LoVo (cell line): ENCODE measurements at places on chromosomes 4 and X.

GRCh38 chr4:140742838-140743193 is 13.4 kb downstream of the TBC1D9 start:
- no peak for DNase-seq

- DNase-seq = no peak
These were observed 18.8 kb upstream of the SMIM14 start for GRCh38 chr4:39657465-39657864.

GRCh38 chrX:105870445-105870844 is 48.1 kb downstream of the NRK start:
- DNase-seq = no peak

GRCh38 chr4:101114936-101115372 is 232.4 kb downstream of the PPP3CA start:
- DNase-seq = peak; percentile 79

DNA sequence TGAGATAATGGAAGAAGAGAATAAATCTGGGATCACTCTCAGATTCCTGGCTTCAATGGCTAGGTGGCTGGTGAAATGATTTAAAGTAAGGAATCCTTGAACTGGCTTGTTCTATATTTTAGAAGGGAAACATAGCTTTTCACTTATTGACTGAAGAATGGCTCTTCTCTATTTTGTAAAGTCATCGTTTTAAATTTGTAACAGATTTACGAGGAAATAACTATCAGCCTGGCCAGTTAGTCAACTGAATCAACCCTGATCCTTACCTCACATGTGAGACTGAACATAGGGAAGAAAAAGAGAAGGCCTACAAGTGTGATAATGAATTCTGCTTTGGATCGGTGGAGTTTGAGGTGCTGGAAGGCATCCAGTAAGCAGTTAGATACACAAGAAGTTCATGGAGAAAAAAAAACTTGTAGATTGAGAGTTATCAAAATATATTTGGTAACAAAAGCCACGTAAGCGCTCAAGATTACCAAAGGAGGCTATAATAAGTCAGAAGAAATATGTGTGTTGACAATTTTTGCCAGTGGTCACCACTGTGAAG is 12.0 kb downstream of the AREG start:
- DNase-seq = no peak

DNA sequence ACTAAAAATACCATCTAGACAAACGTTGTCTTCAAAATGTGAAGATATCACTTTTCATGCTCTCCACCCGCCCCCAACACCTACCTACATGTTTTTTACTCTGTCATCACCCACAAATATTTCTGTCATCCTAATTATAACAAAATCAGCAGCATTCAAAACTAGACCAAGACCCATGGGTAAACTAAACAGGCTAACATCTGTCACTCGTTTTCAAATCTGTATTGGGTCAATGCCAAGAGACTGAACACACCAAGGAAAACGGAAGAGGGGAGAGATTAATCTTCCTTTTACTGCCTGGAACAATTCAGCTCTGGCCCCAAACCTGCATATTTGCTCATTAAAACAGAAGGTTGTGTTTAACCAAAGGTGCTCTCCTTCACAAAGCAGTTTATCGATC is 17.5 kb downstream of the FAM184B start:
- no peak for DNase-seq

DNA sequence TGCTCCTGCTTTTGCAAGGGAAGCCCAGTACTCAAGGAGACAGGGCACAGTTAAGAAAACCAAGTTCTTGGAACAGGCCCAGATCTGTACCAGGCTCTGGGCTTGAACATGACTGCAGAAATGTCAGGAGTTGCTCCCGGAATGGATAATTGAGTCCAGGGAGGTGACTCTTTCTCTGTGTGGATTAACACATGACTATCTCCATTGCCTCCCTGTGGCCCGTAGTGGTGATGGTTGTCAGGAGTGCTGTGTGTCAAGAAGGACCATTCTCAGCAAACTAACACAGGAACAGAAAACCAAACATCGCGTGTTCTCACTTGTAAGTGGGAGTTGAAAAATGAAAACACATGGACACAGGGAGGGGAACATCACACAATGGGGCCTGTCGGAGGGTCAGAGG is 39.9 kb downstream of the CCKAR start:
- no peak for DNase-seq

DNA sequence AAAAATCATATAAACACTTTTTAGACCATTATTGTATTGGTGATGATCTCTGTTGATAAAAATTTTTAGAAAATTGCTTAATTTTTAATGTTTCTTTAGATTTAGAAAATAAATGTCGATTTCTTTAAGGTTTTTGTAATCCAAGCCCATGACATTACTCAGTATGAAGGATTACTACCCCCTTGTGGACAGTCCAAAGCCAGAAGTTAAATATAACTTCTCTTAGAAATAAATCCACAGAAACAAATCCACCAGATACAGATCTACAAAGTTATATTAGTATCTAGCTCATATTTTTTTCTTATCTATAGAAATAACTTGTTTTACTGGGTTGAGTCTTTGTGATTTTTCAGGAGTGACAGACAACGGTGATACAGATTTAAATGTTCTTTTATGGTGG is 18.9 kb downstream of the TIFA start:
- no peak for DNase-seq

- peak; percentile 41 for DNase-seq
These were observed 89.7 kb downstream of the LRP2BP start for GRCh38 chr4:185305979-185306442.

- no peak for DNase-seq
These were observed 236.9 kb downstream of the AR start for GRCh38 chrX:67780694-67781109.

DNA sequence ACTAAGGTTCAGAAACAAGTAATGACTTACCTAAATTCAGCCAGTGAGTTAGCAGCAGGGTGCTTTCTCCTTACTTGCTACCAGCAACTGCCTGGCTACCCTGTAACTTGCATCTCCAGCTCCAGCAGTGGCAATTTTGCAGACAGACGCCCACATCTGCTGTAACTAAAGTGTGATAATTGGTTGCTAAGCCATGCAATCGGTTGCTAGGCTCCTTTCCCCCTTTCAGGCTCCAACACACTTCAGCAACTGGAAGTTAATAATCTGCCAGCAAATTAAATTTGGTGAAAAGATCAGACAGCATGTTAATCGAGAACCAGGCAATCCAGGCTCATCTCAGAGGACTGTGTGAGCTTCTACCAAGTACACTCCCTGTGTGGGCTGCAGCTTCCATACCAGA is 24.2 kb upstream of the ARHGEF9 start:
- no peak for DNase-seq

GRCh38 chr4:81665649-81666048 is 193.9 kb upstream of the RASGEF1B start:
- no peak for DNase-seq

DNA sequence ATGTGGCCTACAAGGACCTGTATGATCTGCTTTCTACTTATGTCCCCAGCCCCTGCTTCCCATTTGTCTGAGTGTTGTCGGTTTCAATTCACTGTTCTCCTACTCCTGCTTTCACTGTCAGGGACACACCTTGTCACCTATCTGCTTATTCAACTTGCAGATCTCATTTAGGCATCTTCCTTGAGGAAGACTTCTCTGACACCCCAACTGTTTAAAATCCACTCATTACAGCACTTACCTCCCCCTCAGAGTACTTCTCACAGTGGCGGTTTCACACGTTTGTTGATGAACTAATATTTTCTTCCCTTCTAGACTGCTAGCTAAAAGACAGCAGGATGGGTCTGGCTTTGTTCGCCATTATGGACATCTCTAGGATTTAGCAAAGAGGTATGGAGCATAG is 279.9 kb upstream of the TET2 start:
- no peak for DNase-seq

DNA sequence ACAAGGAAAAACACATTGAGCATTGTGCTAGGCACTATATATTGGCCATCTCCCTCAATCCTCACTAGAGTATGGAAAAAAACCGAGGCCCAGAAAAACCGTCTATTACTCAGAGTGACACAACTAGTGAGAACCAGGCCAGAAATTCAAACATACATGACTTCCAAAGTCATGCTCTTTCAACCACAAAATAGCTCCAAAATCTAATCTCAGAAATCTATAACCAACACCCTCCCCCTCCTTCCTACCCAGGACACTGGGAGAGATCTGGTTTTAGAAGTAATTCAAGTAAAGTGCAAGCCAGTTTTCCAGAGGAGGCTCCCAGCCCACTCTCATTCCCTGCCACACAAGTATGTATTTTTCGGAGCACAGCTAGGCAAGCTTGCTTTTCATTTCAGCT is 7.6 kb downstream of the HS3ST1 start:
- DNase-seq = no peak

DNA sequence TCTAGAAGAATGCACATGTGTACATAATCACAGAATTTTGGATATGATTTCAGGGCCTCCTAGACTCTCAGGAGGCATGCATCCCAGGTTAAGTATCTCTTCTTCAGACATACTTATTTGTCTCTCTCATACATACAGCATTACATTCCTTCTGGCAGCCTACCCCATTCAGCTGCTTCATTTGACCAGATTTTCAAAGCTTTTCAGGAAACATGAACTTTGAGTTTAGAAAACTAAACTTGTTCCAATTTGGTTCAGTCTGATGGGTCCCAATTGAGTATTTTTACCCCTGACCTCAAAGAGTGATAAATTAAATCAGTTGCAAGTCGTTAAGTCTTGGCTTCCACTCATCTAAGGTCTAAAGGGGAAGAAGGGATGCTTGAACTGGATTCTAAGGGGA is 330.9 kb downstream of the ARHGAP24 start:
- no peak for DNase-seq

GRCh38 chr4:107018344-107018735 is 17.8 kb downstream of the DKK2 start:
- no peak for DNase-seq

GRCh38 chrX:943035-943434 is 269.4 kb downstream of the CRLF2 start:
- DNase-seq = no peak

GRCh38 chr4:173821876-173822275 is 291.8 kb upstream of the HAND2 start:
- no peak for DNase-seq

- DNase-seq = no peak
These were observed 13.6 kb upstream of the MED14 start for GRCh38 chrX:40748977-40749376.

DNA sequence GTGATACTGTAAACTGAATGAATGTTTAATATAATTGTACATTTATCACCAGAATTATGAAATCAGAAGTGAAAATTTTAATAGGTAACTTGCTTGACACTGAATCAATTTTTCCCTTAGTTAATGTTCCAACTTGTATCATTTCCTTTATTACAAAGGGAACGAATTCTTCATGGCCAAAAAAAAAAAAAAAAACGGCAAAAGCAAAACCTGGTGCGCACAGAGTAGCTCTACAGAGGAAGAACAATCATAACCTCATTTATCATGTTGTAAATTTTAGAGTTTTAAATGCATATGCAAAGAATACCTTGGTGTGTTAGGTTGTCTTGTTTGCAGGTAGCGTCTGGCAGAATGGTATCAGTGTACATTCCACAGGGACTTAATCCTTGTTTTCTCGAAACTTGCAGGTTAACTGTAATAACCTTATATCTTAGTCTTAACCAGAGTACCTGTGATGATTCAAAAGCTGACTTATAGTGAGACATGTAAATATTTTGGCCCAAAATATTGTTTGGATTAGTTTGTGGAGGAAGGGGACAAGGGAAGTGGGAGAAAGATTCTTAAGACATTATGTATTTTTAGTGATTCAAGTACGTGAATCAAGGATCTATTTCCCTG is 70.0 kb downstream of the NPNT start:
- DNase-seq = no peak

DNA sequence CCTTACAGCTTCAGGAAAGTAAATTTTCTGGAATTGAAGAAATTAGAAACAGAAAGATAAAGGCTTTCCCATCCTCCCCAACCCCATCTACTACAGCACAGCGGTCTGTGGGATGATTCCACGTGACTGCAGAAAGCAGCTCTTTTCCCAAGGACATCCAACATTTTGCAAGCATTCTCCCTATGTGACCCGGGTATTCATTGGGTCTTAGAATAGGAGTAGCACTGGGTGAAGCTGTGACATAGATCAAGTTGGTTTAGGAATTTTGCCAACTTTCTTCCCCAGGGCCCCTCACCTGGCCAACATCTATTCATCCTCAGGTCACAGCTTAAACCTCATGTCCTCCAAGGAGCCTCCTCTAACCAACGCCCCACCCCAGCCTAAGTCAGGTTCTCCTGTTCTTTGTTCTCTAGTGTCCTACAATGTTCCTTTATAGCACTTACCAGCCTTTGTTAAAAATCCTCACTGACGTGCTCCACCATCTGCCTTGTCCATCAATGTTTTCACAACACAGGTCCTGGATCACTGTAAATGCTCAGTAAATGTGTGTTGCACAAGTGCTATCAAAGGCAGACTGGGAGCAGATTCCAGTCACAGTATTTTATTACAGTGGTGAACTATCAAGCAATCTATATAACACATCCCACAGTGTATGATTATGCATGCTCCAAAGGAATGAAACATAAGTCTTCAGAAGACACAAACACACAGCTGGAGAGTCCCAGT is 80.9 kb upstream of the MTM1 start:
- no peak for DNase-seq

DNA sequence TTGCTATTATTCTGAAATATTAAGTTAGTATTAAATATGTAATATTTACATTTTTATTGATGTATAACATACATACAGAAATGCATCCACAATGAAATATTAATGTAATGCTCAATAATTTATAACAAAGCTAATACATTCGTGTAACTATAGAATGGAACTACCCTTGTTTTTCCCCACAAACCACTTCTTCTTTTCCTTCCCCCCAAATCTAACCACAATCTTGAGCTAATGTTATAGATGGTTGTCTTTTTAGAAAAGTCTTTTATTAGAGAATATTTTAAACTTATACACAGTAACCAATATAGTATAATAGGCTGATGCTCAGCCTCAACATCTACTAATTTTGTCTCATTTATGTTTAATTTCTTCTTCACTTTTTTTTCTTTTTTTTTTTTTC is 4.5 kb upstream of the ZNF732 start:
- DNase-seq = no peak

DNA sequence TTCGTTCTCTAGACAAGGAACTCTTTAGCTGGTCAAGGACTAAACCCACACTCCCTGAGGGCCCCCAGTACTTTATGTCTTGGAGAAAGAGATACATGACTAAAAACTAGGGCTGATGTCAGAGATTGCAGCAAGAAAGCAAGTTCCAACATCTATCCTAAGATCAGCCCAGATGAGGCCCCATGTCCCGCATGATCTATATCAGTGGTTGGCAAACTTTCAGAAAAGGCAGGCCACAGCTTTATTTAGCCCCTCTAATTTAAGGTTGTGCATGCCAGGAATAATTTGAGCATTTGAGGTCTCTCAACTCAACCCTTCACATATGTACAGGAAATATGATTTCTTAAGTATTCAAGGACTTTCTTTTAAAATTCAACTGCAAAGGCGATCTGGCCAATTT is 44.1 kb upstream of the FRMD7 start:
- no peak for DNase-seq

- no peak for DNase-seq
These were observed 13.5 kb downstream of the SSR4 start for GRCh38 chrX:153807976-153808375.

- peak; percentile 46 for DNase-seq
These were observed 2666.5 kb downstream of the ARAP2 start for GRCh38 chr4:33577791-33578190.
